ENCODE measurements at places on chromosomes 13 and 19.

GRCh38 chr13:21124852-21125251 lies 51.5 kb downstream of the SKA3 start:
- peak; percentile 51 for DNase-seq

DNA sequence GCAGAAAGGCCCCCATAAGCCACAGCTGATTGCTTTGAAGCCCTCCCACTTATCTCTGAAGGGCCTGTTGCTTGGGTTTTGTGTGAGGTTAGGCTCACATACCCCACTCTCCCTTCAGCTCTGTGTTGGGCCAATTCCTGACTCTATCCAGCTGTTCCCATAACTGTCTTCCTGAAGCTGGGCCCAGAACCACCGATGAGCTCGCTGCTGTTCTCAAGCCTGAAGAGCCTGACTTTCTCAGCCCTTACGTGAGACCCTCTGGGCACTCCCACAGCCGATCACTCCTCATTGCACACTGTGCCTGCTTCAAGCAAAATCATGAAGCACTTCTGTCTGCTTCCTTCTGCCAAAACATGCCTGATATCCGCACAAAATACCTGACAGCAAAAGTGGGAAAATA lies 124.1 kb downstream of the CRYL1 start:
- no peak for DNase-seq

GRCh38 chr19:30155381-30156200 lies 213.6 kb downstream of the URI1 start:
- DNase-seq = no peak

- peak; percentile 75 for DNase-seq
These were observed 27.6 kb downstream of the MYO9B start for GRCh38 chr19:17103177-17103576.

GRCh38 chr19:57559008-57559403 lies 657 bp downstream of the ZNF550 start:
- DNase-seq = peak; percentile 30

DNA sequence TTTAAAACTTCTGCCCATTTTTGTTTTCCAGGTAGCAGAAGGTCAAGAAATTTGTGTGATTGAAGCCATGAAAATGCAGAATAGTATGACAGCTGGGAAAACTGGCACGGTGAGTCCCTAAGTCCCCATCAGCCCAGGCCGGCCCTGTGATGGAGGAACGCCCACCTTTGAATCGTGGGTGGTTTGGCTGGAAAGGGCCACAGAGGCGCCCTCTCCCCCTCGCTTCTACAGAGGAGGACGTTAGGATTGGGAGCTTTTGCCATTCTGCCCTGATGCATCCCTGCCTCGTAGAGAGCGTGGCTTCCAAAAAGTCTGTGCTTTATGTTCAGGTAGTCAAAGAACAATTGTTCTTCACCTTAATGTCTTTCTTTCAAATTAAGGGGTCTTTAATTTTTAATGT lies 60.9 kb downstream of the GGACT start:
- no peak for DNase-seq

- no peak for DNase-seq
These were observed 58.2 kb upstream of the USE1 start for GRCh38 chr19:17156947-17157302.

- DNase-seq = no peak
These were observed 7.2 kb downstream of the ZNF708 start for GRCh38 chr19:21321996-21322395.

DNA sequence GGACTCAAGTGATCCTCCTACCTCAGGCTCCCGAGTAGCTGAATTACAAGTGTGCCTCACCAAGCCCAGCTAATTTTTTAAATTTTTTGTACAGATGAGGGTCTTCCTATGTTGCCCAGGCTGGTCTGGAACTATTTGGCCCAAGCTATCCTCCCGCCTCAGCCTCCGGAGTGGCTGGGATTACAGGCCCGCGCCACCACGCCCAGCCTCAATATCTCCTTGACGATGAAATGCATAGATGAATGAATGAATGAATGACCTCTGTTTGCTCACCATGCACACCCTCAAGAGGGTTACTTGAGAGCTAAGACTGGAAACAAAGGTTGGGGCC lies 14.9 kb upstream of the AP1M2 start:
- DNase-seq = no peak

DNA sequence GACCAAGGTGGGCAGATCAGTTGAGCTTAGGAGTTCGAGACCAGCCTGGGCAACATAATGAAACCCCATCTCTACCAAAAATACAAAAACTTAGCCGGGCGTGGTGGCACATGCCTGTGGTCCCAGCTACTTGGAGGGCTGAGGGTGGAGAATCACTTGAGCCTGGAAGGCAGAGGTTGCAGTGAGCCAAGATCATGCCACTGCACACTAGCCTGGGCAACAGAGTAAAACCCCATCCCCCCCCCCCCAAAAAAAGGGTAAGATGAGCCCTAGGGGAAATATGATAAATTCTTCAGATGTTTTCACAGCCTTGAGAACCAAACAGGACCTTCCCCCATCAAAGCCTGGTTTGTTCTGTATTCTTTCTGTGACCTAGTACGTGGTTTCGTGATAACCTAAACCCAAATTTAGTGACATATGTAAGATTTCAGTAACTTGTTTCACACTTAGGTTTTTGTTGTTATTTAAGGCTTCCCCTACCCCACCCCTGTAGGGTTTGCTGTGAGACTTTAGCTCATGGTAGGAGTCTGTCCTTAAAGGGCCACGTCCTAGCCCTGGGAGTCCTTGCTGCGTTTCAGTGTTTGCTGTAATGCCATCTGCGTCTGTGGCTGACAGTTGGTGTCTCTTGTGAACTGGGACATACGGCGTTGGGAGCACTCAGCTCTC lies 49.6 kb downstream of the MYO9B start:
- no peak for DNase-seq

DNA sequence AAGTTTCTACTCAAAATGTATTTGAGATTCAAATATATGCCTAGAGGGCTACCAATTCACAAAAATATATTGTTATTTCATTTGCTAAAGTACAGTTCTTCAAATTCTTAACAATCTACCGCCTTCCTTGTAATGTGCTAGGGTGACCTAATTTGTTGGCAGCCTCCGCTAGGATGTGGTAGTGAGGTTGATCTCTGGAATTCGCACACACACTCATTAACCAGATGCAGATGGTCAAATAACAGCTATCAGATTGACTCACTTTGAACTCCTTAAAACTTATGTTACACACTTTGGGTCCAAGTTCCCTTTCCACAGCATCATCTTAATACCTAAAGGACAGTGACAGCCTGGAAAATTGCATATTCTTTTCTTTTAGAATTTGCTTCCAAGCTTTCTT lies 367.3 kb downstream of the DCT start:
- no peak for DNase-seq

- DNase-seq = no peak
These were observed 88.4 kb downstream of the FOXO1 start for GRCh38 chr13:40578055-40578454.

- DNase-seq = peak; percentile 97
These were observed 22.5 kb downstream of the LTBP4 start for GRCh38 chr19:40623403-40624251.

- DNase-seq = no peak
These were observed 1.1 kb upstream of the SMIM24 start for GRCh38 chr19:3481241-3482090.

DNA sequence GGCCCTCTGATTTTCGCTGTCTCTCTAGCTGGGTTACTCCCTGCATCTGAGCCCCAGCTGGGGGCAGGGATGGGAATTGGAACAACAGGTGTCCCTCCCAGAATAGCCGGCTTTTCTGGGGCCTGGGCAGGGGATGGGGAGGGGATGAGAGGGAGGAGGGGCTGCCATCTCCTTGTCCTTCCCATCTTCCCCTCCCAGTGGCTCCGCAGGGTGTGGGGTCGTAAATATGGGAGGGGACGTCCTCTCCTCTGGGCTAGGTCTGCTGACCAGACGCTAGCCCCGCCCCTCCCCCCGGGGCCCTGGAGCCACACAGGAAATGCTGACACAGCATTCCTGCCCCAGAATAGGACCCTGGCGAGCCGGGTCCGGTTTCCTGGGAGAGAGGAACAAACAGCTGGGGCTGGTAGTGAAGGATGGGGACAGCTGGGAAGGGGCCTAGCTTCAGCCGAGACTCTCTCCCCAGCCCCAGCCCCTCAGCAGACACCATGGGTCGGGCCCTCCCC lies 1.1 kb downstream of the RYR1 start:
- DNase-seq = peak; percentile 95

DNA sequence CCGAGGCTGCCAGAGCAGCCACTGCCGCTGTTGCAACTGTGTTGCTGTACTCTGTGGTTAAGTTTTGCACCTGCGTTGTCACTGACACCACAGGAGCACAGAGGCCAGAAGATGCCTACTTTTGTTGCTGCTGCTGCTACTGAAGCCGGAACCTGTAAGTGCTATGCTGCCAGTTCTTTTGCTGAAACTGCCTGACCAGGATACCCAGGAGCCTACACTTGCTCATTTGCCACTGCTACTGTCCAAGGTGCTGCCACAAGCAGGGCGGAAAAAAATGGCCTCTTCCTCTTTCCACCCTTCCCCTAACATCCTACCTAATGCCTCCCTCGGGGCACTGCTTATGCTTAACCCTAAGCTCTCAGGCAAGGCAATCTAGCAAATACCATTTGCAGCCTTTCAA lies 29.0 kb upstream of the NBEA start:
- peak; percentile 76 for DNase-seq

GRCh38 chr13:55359067-55359466 lies 1781.7 kb upstream of the PRR20A start:
- no peak for DNase-seq

DNA sequence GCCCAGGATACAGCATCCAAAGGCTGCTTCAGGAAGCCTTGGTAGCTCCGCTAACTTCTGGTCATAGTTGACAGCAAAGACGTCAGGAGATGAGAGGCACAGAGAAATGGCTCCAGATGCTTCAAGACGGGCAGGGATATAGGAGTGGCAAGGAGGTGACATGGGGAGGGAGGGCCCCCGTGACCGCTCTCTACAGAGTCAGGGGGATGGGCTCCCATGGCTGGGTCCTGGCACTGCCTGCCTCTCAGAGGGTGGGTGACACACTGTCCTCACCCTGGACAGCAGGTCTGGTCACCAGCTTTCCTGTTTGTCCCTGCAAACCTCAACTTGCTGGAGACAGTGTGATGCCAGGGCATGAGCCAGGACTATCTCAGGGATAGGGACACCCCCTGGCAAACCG lies 10.3 kb upstream of the ZNF14 start:
- no peak for DNase-seq

DNA sequence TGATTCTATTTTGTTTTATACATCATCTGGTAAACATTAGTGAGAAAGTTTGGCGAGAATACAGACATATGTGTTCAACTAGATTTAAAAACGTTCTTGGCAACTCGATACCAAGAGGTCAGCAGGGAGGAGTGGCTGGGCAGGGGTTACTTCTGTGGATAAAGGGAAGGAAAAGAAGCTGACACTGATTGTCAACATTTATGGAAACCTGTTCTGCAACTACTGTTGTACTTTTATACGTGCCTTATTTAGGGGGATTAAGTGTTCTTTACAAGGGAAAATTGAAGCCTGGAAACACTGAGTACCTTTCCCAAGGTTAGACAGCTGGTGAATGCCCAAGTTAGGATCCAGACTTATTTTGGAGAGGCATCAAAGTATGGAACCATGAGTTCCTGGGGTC lies 65.0 kb downstream of the MTUS2 start:
- DNase-seq = no peak

DNA sequence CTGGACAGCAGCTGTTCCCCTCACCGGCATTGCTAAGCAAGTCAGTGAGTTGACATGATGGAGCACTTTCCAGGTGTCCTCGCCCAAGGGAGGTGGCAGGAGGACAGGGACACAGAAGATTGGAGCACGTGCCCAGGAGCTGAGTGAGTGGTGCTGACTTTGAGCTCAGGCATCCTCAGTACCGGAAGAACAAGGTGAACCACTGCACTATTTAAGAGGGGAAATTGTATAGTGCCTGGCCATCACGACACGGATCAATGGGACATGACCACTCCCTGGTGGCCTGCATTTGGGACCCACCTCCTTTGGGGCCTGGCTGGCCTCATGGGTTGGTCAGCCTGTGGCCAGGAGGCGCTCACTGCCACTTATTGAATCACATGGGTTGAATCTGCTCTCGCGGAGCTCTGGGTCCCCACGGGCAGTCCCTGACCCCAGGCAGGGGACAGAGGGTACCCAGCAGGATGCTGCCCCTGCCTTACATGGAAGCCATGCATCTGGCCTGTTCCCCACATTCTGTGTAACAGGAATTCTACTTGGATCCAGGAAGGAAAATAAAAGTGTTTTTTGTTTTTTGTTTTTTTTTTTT lies 206.9 kb upstream of the ZNF536 start:
- no peak for DNase-seq

- peak; percentile 68 for DNase-seq
These were observed 26.1 kb upstream of the CYP2A7 start for GRCh38 chr19:40907968-40908735.

DNA sequence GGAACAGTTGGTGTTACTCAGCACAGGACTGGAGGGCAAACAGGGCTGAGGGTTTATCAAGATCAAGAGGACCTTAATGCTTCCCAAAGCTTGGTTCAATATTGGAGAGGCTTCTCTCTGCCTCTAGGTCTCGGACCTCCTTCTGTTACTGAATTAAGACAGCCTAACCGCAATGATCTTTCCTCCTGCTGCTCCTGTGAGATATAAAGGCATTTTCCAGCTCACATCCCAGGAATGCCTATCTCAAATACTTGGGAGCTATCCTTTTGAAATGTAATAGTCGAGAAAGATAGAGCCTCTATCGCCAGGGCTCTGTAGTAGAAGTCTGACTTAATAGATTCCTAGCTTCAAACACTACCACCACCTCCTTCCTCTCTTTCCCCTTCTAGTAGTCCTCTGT lies 1475.0 kb downstream of the SLITRK1 start:
- DNase-seq = no peak

GRCh38 chr19:342801-343421 lies 1.7 kb downstream of the MIER2 start:
- no peak for DNase-seq

DNA sequence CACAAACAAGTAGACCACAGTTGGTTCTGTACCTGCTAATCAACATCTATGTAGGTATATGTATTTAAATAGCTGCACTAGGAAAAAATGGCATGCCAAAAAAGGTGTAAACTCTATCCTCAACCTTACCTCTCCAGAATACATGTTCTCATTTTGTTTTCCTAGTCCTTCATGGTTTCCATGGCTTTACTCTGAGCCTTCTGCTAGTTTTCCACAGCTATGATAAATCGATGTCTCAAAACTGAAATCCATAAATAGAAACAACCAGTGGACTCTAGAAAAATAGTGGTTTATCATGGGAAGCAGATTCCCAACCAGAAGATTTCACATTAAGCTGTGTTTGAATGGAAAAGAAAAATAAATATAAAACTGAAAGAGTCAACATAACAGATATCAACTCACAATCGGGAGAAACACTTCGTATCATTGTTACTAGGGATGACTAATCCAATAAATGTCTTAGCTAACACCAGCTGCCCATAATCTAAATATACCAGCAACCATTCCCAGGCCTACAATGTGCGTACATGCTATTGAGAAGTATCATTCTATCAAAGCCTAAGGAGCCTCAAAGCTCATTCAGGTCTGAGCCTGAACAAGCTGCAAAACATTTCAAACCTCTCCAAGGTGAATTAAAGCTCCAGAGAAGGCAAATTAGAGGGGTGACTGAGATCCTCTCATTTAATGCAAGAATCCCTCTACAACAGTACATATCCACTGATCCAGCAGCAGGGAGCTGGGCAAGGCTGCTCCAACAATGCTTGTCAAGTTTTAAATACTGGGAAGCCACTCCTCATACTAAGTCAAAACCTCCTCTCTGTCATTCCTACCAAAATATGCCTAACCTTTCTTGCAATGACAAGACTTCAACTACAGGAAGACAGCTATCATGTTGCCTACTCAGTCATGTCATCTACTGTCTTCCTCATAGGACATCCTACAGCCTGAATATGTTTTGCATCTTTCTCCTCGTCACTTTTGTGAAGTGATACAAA lies 90.2 kb downstream of the KCTD12 start:
- DNase-seq = no peak

Data from H9 (cell line).